Hematopoietic multipotent progenitor cell treated with erythropoietin and hydrocortisone succinate and interleukin-3 and kit ligand, for 4 days (in vitro differentiated cells): ENCODE measurements at places on chromosomes 2 and 18.

DNA sequence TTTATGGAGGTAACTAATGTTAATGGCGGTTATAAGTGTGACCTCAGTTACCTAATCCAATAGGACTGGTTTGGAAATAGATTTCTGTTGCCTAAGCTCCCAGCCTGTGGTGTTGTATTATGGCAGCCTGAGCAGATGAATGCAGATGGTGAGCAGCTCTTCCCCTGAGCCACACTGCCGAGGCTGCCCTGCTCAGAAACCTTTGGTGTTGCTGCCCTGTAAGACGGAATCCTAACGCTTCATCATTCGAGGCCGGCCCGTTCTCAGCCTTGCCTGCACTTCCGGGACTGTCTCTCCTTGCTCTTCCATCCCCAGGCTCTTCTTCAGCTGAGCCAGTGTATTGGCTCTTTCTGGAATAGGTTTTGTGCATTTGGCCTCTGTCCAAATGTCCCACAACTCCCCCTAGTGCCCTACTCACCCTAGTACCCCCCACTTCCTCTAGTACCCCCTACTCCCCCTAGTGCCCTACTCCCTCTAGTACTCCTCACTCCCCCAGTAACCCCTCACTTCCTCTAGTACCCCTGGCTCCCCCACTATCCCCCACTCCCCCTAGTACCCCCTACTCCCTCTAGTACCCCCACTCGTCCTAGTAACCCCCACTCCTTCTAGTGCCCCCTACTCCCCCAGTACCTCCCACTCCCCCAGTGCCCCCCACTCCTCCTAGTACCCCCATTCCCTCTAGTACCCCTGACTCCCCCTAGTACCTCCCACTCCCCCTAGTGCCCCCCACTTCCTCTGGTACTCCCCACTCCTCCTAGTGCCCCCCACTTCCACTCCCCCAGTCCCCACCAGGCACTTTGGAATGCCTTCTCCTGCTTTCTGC, 106.0 kb upstream of the TAF1B start:
- peak; percentile 49 for DNase-seq

- peak; percentile 64 for DNase-seq
These were observed 20.5 kb downstream of the NEDD4L start for GRCh38 chr18:58064406-58064998.

GRCh38 chr2:21011876-21012556, 31.9 kb downstream of the APOB start:
- no peak for DNase-seq

GRCh38 chr2:69740502-69740951, 1.4 kb upstream of the ANXA4 start:
- DNase-seq = no peak

DNA sequence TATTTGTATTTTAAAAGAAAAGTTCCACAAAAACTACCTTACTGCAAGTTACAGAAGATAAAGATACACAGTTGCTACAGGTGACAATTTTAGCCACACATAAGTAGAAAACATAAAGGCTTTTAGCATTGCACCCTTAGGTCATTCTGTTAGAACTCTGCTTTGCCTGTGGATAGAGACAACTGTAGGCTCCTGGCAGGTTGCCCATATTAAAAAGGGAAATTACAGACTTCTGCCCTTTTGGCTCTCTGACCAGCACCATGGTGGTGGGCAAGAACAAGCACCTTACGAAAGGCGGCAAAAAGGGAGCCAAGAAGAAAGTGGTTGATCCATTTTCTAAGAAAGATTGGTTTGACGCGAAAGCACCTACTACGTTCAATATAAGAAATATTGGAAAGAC, 223.3 kb downstream of the MC4R start:
- peak; percentile 56 for DNase-seq

DNA sequence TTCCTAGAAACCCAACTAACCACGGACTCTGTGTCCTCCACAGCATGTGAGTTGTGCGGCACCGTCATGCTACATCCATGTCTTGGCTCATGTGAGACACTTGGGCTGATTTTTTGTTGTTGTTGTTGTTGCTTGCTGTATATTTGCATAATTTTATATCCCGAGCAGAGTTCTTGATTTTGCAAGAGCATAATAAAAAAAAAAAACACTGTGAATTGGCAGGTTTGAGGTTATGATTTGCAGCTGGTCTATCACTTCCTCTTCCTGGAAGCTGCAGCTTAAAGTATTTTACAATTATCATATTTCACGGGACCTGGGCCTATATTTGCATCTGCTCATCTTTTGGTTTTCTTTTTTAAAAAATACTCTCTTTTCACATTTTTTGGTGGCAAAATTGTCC, 142.3 kb upstream of the NRP2 start:
- peak; percentile 41 for DNase-seq

DNA sequence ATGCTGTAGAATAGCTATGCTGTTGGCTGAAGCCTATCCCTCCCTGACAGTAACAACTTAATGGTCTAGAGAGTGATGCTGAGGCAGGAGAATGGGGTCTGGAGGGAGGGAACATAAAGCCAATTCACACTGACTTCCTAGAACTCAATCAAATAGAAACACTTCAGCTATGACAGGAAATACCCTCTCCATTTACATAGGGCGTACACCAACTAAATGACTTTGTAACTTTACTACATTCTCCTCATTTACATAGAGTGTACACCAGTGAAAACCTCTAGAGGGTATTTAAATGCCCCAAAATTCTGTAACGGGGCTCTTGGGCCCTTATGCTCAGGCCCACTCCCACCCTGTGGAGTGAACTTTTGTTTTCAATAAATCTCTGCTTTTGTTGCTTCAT, 41.5 kb downstream of the YPEL5 start:
- no peak for DNase-seq

GRCh38 chr18:72452328-72452727, 91.8 kb downstream of the CBLN2 start:
- DNase-seq = no peak

DNA sequence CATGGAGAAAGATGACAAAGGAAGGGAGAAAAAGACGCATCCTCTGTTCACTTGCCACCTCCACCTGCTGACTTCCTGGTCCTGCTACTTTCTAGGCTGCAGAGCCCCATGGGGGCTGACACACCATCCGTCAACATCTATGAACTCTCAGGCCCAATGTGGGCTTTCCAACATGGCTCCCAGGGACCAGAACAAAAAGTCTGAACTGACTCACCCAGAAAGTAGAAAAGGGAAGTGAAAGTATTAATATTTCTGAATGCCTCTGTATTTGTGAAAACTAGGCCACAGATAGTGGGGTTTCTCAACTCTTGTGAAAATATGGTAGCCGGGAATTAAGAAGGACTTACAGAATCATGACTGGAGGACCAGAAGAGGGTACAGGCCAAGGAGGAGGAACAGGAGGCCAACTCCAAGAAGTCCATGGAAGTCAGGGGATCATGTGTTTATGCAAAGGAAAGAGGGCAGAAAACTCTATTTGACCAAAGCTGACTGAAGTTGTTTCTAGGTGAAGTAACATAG, 123.1 kb upstream of the CAB39 start:
- no peak for DNase-seq

GRCh38 chr2:75790121-75790813, 79.6 kb upstream of the GCFC2 start:
- no peak for DNase-seq

- DNase-seq = no peak
These were observed 18.1 kb downstream of the FBXO48 start for GRCh38 chr2:68448671-68449653.

- DNase-seq = no peak
These were observed 150.0 kb downstream of the EVA1A start for GRCh38 chr2:75410702-75411101.

DNA sequence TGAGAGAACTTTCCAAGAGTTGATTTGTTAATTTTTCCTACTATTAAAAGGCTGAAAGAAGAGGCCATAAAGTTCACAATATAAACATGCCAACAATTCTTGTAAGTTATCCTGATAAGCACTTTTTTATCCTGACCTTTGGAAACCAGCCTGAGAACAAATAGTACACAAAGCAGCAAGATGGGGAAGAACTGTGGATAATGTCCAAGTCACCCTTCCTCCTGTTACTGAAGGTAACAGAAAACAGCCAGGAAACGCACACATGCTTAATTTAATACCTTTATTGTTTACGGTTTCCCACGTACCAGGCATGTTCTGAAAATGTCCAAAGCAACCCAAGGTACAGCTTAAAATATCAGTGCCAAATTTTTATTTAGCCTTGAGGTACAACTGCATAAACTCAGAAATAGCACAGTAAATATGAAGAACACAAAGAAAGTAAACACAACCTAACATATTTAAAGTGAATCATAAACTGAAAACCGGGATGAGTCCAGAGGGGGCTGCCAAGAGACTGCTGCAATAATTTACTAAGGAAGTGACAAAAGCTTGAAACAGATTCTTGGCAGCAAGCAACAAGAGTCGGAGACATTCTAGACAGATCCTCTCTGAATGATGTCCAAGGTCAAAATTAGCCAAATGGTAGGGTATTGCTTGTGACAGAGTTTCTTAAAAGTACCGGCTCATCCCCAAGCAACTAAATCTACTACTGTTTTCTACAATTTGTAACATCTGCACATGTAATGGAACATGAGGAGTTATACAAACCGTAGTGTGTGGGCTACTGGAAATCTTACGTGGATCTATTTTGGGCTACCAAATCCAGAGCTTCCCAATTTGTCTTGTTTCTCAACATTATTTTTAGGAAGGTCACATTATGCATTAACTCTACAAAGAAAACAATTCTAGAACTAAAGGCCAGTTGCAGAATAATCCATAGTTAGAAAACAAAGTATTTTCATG, 93.2 kb downstream of the CABYR start:
- DNase-seq = no peak

DNA sequence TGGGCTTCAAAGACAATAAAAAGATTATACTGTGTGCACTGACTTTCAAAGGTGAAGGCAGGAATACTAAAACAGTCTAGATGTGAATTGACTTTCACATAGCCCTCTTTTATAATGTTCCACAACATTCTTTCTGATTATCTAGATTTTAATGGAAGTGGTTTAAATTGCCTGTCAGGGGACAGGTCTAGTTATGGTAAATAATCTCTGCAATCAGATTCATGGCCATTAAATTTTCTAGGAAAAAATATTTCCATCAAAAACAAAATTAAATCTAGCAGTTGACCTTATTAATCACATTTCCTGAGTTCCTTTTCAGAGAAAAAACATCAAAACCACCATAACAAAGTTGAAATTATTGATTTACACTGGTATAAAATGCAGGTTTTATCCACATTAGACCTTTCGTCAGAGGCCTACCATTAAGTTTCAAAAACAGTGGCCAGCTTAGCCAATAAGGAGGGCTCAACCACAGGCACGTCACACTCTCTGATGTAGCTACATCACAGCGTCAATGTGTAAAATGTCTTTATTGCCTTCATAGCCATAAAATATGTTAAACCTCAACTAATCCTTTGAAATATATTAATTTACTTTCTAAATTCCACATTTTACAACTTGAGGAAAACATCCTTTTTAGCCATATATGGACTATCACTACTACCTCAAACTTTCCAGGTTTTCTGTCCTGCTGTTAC, 79.4 kb downstream of the NOL10 start:
- no peak for DNase-seq

DNA sequence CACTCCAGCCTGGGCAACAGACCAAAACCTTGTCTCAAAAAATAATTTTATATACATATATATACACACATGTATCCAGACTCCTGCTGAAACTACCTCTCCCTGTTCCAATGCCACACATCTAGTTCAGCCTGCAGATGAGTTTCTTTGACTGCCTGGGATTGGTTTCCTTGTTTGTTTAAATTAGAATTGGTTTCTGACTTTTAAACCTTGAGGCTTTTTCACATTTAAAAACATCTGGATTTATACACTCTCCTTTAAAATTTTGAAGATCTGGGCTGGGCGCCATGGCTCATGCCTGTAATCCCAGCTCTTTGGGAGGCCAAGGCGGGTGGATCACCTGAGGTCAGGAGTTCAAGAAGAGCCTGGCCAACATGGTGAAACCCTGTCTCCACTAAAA, 21.8 kb upstream of the CXCR1 start:
- DNase-seq = no peak

DNA sequence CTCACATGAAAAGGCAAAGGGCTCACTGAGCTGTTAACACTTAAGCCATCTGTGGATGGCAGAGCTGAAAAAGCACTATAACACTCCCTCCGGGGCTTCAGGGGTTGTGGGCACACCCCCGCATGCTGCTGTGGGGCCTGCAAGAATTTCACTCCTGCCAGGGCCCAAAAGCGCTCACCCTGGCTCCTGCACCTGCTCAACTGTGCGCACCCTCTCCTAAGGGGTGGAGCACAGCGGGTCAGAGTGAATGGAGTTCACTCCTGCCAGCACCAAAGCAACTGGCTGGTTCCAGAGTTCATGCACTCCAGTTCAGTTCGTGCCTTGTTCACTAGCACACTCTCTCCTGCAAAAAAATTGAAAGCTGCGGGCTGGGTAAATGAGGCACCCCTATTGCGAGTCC, 814.2 kb upstream of the SLC39A10 start:
- DNase-seq = no peak
